ENCODE measurements at places on chromosomes 3 and 15.

DNA sequence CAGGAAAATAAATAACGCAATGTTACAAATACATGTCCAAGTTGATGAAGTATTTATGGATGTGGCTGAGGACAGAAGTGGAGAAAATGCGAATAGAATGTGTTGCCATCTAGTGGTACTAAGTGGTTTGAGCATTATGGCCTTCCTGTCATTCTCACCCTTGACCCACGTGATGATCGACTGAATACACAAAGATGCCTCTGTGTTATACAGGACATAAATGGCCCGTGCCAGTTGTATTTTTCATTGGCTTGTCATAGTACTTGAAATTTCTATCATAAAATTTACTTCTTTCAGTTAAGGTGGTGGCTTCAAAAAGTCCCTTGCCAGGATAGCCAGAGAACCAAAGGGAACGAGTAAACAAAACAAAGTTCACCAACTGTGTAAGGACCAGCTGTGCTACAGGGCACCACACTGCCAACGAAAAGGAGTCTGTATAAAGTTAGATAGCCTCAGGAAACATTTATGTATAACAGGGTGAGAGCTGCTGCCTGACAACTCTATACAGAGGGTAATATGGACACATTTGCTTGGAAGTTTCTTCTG, 103.7 kb downstream of the MYH15 start:
- DNase-seq = no peak

- DNase-seq = no peak
Observed at GRCh38 chr15:88649753-88650551, 11.1 kb downstream of the ISG20 start.

GRCh38 chr3:28791713-28792255, 443.2 kb upstream of the AZI2 start:
- DNase-seq = no peak

DNA sequence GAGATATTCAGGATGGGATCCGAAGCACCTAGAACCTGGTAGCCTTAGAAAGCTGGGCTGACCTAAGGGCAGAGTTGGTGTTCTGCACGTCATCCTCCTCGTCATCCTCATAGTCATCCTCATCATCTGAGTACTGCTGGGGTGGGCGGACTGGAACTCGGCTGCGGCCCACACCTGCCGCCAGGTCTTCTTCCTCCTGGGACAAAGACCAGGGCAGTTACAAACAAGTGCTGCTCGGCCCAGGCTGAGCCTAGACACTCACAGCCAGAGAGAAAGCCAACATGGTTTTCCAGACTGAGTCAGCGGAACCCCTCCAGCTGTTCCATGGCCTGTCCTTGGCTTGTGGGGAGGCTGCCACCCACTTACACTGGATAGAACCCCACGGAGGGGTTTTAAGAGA, 40.5 kb downstream of the SEMA3G start:
- DNase-seq = no peak
